ENCODE measurements at places on chromosomes 11 and 22.

- no peak for DNase-seq
Observed at GRCh38 chr22:49015459-49015858, 812.2 kb downstream of the BRD1 start.

DNA sequence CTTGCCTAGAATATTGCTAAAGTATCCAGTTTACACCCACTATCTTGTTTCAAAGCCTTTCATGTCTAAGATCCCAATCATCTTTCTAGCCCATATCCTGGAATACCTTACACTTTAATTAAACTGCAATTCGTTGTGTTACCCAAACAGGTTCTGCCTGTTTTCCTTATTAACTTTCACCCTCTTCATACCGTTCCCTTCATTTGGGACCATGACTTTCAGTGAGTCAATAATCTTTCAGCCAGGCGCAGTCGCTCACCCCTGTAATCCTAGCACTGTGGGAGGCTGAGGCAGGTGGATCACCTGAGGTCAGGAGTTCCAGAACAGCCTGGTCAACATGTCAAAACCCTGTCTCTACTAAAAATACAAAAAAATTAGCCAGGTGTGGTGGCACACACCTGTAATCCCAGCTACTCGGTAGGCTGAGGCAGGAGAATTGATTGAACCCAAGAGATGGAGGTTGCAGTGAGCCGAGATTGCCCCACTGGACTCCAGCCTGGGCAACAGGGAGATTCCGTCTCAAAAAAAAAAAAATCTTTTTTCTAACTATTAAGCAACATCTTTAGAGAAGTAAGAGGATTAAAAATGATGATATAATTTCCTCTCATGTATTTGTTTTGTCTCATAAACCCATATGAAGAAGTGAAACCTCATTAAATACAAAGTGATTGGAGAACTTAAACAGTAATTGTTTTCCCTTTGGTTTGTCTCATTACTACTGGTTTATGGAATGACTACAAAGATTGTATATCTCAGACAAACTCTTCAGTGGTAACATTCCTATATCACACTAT, 20.7 kb downstream of the DMC1 start:
- no peak for DNase-seq

DNA sequence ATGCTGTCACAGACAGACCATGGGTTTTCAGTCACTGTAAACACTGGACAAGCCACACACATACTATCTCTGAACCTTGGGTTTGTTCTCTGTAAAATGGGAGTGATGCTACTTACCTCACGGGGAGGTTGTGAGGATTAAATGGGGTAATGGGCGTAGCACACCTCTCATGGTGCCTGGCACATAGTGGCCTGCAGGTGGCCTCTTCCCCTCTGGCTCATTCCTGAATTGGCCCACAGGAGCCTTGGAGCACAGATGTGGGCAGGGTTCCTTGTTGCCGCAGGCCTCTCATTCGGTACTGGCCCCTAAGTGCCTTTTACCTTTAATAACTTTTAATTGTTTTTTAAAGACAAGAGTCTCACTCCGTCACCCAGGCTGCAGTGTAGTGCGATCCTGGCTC, 11.7 kb downstream of the MICAL2 start:
- no peak for DNase-seq

DNA sequence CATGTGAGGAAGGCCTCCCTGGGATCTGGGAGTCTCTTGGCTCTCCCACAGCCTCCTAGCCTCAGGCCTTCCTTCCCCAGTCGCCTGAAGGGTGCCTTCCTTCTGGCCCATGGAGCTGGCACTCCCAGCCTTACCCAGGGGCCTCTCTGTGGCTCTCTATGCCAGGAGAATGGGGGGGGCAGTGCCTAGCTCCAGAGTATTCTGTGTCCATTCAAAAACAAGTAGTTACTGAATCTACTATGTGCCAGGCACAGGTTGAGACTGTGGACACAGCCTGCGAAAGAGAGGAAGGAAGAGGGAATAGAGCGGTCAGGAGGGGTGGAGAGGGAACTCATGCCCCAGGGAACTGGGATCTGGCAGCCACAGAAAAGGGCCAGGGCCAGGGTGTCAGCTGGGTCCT, 2.7 kb upstream of the PLA2G3 start:
- DNase-seq, result no peak

DNA sequence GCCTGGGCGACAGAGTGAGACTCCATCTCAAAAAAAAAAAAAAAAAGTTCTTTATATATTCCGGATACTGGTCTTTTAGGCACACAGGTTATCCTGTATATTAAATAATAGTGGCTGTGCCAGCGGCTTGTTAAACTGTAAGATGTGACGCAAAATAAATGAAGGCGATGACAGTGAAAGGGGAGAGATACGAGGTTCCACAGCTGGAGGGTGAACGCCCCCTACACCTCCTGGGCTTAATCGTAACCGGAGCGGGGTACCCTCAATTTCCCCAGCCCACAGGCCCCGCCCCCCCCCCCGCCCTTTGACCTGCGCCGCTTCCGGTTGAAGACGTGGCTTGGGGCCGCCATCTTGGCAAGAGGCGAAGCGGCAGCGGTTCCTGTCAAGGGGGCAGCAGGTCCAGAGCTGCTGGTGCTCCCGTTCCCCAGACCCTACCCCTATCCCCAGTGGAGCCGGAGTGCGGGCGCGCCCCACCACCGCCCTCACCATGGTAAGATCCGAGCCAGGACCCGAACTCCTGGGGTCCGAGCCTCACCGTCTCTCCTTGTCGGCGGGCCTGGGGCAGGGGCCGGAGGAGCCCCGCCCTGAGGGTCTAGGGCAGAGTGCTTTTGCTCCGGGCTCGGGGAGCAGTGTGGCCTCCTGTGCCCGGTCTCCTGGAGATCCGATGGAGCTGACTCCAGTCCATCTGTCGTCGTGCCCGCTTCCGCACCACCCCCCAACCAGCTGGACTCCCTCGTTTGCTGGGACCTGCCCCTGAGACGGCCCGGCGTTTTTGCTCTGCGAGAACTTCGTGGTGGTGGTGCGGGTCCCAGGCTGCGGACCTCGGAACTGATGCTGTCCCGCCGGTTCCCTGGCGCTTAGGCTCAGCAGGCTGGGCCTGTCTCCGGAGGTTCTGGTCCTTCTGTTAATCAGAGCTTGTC, at the start of gene ARCN1:
TSS of gene ARCN1 (plus strand) at position 349 of the 920 bp plus-strand sequence. CDS start at position 488, 139 bp downstream.
- peak; percentile 85 for DNase-seq

- DNase-seq, result no peak
Observed at GRCh38 chr11:59878575-59878974, at the start of gene OOSP3. Gene OOSP3 (plus strand): TSS chr11:59878782. CDS start chr11:59878809, 27 bp downstream.

DNA sequence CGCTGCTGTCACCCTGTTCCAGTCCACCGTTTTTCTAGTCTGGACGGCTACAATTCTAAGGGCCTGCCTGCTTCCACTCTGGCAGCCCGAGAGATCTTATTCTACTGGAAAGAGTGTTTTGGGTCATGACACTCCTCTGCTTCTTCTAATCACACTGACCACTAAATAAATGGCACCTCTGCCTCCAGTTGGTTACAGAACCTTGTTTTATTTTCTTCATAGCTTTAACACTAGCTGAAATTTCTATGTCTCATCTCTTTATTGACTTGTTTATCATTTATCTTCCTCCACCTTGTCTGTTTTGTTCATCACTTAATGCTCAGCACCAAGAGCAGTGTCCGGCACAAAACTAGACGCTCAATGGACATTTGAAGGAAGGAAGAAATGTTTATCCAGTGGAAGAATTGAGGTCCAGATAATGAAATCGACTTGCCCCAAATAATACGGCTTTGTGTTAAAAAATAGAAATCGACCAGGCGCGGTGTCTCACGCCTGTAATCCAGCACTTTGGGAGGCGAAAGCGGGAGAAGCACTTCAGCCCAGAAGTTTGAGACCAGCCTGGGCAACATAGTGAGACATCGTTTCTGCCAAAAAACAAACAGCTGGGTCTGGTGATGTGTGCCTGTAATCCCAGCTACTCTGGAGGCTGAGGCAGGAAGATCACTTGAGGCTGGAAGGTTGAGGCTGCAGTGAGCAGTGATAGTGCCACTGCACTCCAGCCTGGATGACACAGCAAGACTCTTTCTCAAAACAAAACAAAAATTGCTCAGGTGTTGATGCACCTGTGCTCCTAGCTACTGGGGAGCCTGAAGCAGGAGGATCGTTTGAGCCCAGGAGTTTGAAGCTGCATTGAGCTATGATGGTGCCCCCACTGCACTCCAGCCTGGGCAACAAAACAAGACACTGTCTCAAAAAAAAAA, 693 bp upstream of the PRR14L start:
- DNase-seq, result no peak

- no peak for DNase-seq
Observed at GRCh38 chr22:45572444-45572843, 69.8 kb downstream of the FBLN1 start.

GRCh38 chr11:123526918-123527317, 96.8 kb downstream of the GRAMD1B start:
- DNase-seq, result no peak

GRCh38 chr11:44505581-44506054, 59.8 kb upstream of the CD82 start:
- DNase-seq, result no peak

GRCh38 chr11:5380740-5381342, 2.8 kb upstream of the OR51M1 start:
- peak; percentile 44 for DNase-seq

DNA sequence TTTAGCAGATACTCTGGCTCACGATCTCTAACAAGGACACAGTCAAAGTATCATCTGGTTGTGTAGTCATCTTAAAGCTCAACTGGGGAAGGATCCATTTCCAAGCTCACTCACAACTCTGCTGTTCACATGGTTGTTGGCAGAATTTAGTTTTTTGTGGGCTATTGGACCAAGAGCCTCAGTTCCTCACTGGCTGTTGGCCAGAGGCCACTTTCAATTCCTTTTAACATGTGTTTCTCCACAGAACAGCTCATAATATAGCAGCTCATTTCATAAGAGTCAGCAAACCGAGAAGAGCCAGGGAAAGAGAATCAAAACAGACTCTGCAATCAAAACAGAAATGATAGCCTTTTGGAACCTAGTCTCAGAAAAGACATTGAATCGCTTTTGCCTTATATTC, 22.6 kb downstream of the IZUMO1R start:
- DNase-seq, result no peak

GRCh38 chr22:46234969-46235368, 15.1 kb downstream of the CDPF1 start:
- no peak for DNase-seq

DNA sequence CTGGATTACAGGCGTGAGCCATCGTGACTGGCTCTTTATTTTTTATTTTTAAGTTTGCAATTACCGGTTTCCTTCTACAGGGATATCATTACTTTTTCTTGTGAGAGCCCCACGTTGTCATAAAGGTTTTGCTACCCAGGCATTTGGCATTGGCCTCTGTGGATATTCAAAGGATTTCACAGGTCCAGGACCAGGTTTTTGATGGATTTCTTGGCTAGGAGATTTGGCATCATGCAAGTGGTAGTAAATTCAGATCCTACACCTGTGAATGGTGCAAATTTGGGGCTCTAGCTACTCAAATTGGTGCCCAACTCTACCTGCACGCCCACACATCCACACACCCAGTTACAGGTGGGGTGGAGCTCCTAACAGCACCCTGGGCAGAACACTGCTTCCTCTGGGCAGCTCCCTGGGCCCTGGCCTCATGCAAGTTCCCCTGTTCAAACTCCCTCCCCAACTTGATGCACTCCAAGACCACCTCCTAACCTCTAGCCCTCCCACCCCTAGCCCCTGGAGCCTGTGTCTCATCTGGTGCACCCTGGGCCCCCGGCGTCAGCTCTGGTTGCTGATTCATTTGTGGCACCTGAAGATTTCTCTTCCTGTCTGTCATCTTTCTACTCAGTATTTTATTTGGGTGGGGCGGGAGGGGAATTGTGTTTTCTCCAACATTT, 9.3 kb upstream of the MRGPRD start:
- DNase-seq, result no peak

Data from left cardiac atrium (tissue), 4 donors.